NCI-H1105 (cell line): ENCODE measurements at places on chromosomes 3 and 15.

- DNase-seq, result no peak
These were observed 613 bp downstream of the SEC13 start for GRCh38 chr3:10320320-10320677.

GRCh38 chr3:192449036-192449435 lies 278.3 kb downstream of the FGF12 start:
- DNase-seq, result peak; percentile 13

DNA sequence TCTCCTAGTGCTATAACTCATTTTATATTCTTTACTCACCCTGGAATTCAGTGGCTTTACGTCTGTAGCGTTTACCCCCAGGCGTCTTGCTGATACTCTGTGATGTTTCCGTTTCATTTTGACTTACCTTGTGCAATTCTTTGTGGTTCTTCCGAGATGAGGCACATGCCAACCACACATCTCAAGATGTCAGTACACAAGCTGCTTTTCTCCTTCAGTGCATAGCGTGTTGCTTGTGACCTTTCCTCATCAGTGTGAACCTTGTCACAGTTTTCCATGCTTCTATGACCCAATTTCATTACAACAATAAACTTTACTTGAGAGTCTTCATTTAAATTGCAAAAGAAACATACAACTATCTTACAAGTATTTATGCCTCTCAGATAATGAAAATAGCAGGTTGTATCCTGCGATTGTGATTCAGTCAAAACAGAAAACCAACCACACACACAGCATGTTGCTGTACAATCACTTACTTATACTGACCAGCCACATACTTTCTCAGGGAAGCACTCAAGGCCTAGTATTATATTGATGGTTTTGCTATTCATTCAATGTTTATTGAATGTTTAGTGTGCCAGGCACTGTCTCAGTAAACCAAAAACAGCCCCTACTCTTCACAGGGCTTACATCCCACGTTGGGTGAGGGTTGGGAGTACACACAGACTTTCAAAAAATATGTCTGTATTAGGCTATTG lies 4.6 kb upstream of the TBL1XR1 start:
- DNase-seq, result no peak

DNA sequence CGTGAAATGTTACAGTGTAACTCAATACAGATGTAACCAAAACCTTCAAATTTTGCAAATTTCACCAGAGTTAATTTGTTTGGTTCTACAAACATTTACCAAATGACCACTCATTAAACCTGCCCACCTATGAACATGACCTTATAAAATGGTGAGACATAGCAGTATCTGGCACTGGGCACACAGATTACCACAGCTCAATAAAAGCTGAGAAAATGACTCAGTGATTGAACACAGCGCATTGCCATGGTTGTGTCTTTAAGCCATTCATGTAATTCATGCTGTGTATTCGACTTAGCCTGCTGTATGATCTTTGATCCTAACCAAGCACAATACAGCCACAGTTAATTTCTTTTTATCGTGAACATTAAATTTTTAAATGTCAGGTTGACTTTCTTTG lies 11.3 kb downstream of the PPARG start:
- no peak for DNase-seq
